ENCODE measurements at places on chromosomes 16 and 17.
A peak's percentile ranks its signal among the peaks of the same experiment; 100 is the strongest.

GRCh38 chr17:40291281-40291664, 3.6 kb downstream of the CDC6 start:
- no peak for DNase-seq

- DNase-seq = no peak
Measured at GRCh38 chr16:86051368-86052114, 152.6 kb downstream of the IRF8 start.

- DNase-seq = no peak
Measured at GRCh38 chr16:4972938-4973587, 14.9 kb downstream of the SEC14L5 start.

GRCh38 chr16:16124438-16124837, 98.9 kb downstream of the ABCC6 start:
- DNase-seq = no peak

- DNase-seq = no peak
Measured at GRCh38 chr17:50909765-50910605, 43.8 kb upstream of the TOB1 start.

DNA sequence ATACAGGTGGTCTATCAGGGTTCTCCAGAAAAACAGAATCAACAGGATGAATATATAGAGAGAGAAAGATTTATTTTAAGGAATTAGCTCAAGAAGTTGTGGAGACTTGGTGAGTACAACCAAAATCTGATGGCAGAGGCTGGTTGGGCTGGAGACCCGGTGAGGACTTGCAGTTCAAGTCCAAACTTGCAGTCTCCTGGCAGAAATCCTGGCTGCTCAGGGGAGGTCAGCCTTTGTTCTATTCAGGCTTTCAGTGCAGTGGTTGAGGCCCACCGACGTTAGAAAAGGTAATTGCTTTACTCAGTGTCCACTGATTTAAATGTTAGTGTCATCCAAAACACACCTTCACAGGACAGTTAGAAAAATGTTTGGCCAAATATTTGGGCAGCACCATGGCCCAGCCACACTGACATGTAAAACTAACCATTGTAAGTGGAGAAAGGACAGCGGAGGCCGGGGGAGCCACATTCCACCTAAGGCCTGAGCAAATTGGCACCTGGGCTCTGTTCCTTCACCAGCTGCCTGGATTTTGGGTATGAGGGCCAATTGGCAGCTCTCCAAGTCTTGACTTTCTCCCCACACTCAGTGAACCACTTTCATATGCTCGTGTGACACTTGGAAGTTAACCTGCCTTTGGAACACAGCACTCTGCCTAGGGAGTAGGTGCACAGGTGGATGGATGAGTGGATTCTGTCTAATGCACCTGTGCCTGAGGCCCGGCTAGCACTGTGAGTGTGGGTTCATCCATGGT, 54.7 kb downstream of the CACNG5 start:
- DNase-seq = no peak

GRCh38 chr17:44558334-44558709, 1.0 kb downstream of the FZD2 start:
- peak; percentile 58 for DNase-seq

GRCh38 chr17:58377093-58377601, 25.1 kb upstream of the SUPT4H1 start:
- DNase-seq = peak; percentile 91

- DNase-seq = peak; percentile 71
Measured at GRCh38 chr16:72722552-72722951, 325.4 kb downstream of the ZFHX3 start.

- DNase-seq = no peak
Measured at GRCh38 chr17:41476866-41477815, 3.8 kb downstream of the KRT35 start.

DNA sequence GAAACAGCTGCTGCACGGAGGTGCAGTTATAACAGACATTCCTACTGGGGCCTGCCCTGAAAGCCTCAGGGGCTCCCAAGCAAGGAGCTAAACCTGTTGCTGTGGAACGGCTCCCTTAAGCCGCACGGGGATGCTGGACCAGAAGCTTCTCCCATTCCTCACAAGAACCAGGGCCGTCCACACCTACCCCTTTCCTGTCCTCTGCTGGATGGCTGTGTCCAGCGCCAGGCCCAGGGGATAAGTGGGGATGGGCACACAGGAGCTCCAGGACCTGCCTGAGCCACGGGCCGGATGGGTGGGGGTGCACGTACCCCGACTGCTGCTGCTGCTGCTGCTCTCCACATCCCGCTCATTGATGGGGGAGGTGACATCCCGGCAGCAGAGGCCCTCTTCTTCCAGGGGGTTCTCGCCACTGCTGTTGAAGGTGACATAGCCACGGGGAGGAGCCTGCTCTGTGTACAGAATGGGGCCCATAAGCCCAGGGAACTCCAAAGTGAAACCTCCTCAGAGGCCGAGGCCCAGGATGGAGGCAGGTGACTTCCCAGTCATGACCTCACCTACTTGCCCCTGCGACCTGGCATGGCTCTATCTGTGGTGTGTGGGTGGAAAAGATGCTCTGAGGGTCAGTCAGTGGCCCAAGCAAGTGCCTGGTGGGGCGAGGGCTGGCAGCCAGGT, 8.6 kb downstream of the NUDT16L1 start:
- DNase-seq = no peak

DNA sequence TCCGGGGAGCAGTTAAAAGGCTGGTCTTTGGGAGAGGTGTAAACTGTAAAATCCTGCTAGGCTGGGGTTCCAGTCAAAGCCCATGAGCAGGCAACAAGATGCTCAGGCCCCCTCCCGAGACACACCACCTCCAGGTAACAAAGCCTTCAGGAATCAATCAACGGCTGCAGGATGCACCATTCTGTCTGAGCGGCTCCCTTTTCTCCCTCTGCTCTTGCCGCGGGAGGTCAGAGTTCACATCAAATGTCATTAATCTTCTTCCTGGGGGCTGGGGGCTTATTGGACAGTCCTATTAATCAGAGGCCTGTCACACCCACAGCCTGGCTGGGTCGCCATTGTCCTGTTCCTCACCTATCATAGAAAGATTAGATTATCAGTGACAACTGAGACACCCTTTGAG, 11.9 kb upstream of the CCDC182 start:
- DNase-seq = peak; percentile 80

DNA sequence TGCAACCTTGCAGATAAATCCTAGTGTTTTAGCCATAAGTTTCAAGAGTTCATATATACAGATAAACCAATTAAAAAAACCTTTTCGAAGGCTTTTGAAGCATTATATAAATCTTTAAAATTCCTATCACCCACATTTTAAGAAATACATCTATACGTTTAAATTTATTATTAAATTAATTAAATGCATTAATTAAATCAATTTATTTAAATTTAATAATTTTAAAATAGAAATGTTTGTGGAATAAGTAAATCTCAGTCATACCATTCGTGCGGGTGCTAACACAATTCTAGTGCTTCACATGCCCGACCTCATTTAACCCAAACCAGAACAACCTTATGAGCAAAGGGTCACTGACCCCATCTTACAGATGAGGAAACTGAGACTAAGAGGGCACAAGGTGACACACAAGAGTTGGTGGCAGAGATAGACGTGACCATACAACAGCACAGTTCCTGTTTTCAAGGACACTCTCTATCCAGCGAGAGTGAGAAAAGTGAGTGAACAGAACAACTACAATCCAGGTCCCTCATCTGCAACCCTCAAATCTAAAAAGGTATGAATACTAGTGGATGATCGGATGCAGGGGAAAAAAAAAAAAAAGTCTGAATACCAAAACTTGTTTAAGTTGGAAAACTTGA, 1.4 kb downstream of the NSMCE1 start:
- DNase-seq = no peak

DNA sequence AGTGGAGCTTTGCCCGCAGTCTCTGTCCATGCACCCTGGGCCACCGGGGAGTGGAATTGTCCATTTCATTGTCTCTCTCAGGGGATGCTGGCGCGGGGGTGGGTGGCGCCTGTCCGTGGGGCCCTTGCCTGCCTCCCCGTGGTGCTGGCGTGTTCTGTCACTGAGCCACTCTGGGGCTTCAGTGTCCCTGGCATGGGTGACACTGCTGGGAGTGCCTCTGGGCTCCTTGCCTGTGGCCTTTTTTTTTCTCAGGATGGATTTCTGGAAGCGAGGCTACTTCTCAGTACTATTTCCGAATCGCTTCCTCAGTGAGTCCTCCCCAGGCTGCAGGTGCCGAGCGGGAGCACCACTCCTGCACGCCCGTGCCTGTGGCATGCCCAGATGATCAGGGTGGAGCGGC, 55.0 kb downstream of the PDPK1 start:
- no peak for DNase-seq

DNA sequence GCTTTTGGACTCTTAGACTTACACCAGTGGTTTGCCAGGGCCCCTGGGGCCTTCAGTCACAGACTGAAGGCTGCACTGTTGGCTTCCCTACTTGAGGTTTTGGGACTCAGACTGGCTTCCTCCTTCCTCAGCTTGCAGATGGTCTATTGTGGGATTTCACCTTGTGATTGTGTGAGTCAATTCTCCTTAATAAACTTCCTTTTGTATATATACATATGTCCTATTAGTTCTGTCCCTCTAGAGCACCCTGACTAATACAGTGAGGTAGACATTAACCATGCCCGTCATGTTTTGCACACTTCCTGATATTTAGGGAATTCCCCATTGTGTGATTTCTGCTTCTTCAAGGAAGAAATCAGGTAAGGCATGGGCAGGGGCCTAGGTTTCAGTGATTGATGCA, 147.8 kb upstream of the CA10 start:
- DNase-seq = no peak

DNA sequence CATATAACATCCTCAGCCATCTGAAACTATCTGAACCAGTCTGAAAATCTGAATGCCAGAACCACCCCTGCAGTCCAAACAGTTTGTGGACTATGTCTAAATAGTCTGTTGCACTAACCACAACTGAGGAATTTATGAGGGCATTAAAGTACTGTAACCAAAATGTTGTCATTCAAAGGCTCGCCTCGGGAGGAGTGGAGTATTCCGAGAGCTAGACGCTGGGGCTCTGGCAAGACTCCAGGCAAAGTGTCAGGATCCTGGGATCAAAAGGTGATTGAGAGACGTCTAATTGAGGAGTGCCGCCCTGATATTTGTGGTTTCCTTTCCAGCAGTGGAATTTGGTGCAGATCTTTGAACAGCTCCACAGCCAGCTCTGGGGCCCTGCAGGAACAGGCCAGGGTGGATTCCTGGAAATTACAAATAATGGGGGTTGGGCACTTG, 142.9 kb upstream of the MYOCD start:
- DNase-seq = peak; percentile 96

GRCh38 chr16:56910654-56911539, 21.0 kb upstream of the HERPUD1 start:
- DNase-seq = peak; percentile 27

DNA sequence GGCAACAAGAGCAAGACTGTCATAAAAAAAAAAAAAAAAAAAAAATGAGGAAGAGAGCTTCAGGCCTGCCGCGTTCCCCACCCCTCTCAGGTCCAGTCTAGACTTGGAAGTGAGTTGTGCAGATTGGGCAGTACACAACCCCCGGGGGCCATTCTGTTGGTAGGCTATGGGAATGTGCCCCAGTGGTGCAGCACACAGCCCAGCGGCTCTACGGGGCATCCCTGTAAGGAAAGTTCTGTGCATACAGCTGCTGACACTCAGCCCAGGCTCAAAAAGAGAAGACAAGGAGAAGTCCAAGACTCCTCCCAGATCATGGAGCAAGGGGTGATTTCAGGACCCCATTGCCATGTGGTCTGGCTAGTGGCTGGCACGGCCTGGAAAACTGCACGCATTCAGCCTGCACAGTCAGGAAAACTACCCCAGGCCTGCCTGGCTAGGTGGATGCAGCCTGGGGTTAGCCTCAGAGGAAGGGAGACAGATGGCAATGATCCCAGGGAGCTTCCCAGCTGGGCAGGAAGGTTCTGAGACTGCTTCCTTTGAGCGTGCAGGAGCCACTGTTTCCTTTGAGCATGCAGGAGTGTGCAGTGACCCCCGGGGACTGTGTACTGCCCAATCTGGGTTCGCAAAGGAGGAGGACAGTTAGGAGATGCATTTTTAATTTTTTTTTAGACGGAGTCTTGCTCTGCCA, 44.8 kb downstream of the PECAM1 start:
- DNase-seq = no peak

DNA sequence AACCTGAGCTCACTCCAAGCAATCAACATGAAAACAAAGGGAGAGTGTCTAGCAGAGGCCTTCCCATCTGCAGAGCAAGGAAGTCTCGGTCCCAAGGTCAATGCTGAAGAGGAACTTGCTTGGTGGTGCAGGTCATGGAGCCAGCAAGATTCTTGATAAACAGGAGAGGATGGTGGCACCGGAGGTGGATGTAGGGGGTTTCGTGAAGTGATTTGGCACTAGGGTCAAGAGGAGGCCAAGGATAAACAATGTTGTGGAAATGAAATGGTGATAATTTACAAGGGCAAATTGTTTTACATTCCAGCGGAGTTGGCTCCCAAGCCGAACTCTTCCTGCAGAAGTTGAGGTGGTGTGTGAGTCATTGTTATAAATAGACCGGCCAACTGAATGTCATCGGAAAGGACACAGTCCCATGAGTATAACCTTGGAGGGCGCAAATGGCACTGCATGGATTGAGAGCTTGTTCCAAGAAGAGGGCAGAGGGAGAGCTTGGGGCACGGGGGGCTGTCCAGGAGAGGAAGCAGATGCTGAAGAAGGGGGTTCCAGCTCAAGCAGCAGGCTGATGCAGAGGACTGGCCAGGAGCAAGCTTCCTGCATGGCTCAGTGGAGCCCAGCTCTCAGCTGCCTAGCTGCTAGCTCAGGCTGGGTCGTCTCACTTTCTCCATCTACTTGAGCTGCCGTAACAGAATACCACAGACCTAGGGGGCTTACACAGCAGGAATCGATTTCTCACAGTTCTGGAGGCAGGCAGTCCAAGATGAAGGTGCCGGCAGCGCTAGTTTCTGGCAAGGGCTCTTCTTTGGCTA, 136.6 kb downstream of the COPRS start:
- DNase-seq = no peak

DNA sequence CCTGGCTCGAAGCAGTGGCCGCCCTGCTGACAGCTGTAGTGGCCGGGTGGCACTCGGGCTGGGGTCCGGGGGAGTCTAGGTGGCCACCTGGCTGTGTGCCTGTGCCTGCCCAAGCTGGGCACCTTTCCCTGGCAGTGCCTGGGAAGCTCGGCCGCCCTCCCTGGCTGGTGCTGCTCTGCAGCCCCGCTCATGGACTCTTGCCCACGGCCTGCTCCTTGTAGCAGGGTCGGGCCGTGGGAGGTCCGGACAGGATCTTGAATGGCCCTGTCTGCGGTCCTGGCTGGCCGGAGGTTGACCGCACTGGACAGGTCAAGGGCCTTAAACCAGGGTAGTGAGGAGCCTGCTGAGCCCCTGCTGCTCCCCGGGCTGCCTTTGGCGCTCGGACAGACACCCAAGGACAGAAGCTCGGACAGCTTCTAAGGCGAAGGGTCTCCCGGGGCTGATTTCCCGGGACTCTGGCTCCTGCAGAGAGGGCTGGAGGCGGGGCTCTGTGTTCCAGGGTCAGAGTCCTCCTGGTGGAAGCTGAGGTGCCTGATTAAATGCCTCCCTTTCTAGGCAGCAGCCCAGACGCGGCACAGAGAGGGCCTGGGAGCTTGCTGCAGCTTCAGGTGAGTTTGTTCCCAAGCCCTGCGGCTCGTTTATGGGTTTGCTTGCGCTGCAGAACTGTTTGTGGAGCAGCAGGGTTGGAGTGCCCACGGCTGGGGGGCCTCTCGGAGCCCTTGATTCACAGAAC, 6.0 kb downstream of the CAPN15 start:
- DNase-seq = peak; percentile 60

GRCh38 chr17:4607261-4607741, 23.0 kb downstream of the SMTNL2 start:
- peak; percentile 16 for DNase-seq
